ENCODE measurements at places on chromosomes 5 and 9.

GRCh38 chr9:127147251-127147650 is 24.8 kb upstream of the ANGPTL2 start:
- DNase-seq: no peak

DNA sequence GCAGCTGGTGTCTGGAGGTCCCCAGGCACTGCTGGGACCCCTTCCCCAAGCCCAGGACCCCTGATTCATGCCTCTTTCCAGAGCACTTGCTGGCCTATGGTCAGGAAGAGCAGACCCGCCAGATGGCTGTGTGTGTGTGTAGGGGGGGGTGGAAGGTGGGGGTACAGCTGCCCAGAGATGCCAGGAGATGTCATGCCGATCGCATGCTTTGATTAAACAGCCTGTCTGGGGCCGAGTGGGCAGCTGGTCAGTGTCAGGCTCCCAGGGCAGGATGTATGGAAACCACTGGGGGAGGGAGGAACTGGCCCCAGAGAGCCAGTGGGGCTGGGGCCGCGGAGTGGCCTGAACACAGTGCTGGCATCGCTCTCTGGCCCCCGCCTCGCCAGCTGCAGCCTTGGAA is 23.7 kb downstream of the RXRA start:
- DNase-seq: no peak

- DNase-seq: no peak
Observed at GRCh38 chr5:22736443-22737003, 116.6 kb downstream of the CDH12 start.

DNA sequence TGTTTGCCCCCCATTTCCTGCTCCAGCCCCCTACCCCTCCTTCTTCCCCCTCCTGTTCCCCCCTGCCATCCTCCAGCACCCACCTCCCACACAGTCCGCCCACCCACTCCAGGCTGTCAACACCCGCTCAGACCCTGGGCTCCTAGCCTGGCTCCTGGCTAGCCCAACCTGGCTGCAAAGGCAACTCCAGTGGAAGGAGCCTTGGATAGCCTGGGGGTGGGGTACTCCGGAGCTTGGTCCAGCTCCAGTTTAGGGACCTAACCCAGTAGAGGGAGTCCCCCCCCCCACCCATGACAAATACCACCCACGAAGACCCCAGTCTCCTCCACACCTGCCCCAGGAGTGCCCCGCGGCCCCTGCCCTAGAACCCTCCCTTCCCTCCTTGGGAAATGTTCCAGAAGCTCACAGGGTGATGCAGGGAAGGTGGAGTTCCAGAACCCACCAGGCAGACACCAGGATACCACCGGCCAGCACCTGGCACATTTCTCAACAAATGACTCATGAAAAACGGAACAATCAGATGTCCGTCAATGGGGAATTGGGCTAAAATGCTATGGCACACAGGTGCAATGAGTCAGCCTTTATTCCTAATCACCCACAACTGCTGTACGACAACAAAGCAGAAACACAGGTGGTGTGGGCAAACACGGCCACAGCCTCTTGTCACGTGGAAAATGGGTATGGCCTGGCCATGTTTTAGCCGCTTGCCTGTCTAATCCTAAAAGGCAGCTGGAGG is 901 bp upstream of the SLC12A7 start:
- peak; percentile 89 for DNase-seq

GRCh38 chr9:32742296-32742695 is 41.0 kb upstream of the TMEM215 start:
- no peak for DNase-seq

DNA sequence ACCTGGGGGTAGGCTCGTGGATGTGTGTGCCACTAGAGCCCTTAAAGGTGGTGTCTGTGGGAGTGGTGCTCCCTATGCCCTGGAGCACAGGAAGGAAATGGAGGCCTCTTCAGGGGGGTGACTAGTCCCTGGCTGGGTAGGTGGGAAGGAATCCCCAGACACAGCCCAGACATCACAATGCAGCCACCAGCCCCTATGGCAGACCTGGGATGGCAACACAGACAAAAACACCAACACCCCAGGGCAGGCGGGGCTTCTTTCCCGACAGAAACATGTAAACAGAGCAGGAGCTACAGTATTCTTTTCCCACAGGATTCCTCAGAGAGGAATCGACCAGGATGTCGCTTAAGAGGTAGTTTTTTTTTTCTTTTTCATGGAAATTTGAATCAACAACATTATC is 10.4 kb upstream of the NR5A1 start:
- DNase-seq: no peak

DNA sequence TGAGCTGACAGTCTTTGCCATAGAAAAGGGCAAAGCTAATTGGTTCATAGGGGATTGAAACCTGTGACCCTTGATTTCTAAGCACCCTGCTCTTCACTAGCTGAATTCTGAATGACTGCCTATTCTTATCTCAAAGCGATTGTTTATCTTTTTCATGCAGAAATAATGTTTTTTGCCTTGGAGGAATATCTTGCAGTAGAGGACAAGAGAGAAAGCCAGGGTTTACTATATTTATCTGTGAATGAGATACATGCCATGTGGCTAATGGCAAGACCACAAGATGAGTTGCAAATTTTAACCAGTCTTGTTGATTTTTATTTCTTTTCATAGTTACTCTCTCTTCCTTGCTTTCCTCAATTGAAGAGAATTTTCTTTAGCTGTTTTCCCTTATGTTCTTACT is 185.0 kb downstream of the CNTLN start:
- no peak for DNase-seq

GRCh38 chr5:35777358-35778087 is 79.2 kb upstream of the IL7R start:
- DNase-seq: peak; percentile 89

DNA sequence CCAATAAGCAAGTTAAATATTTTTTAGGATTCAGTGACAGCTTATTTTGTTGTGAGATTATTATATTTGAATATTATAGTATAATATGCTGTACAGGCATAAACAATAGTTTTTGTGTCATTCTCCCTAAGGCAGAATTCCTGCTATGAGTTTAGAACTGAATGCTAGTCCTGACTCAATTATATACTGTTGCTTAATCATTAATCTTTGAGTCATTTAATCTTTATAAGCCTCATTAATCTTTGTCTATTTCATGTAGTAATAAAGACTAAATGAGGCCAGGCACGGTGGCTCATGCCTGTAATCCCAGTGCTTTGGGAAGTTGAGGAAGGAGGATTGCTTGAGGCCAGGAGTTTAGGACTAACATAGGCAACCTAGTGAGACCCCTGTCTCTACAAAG is 3.6 kb upstream of the DCP2 start:
- DNase-seq: no peak

- DNase-seq: peak; percentile 48
Observed at GRCh38 chr9:17613758-17614157, 34.9 kb downstream of the SH3GL2 start.

- DNase-seq: no peak
Observed at GRCh38 chr9:23342291-23342690, 483.7 kb downstream of the ELAVL2 start.

GRCh38 chr9:112028242-112029221 is 131.9 kb downstream of the UGCG start:
- DNase-seq: no peak

DNA sequence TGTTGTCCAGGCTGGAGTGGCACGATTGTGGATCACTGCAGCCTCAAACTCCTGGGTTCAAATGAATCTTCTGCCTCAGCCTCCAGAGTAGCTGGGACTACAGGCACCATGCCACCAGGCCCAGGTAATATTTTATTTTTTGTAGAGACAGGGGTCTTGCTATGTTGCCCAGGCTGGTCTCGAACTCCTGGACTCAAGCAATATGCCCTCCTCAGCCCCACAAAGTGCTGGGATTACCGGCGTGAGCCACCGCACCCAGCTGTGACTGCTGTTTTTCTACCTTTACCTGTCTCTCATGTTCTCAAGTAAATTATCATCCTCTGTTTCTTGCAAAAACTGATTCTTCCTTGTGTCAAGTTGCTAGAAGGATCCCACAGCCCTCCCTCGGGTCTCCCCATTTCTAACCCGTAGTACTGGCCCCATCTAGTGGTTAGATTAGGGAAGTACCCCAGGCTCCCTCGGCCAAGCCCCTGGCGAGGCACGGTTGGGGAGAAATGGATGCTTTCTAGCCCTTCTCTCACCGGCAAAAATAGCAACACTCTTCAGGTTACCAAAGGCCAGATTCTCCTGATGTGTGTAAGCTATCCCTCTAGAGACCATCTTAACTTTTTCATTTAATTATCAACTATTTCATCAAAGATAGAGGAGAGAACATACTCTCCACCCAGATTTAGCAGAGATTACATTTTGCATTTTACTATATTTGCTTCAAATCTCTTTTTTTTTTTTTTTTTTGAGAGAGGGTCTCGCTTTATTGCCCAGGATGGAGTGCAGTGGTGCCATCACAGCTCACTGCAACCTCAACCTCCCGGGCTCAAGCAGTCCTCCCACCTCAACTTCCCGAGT is 19.2 kb upstream of the TOR1B start:
- peak; percentile 74 for DNase-seq

GRCh38 chr5:73692166-73692640 is 66.2 kb downstream of the ARHGEF28 start:
- DNase-seq: no peak

GRCh38 chr9:89036891-89037290 is 45.6 kb downstream of the S1PR3 start:
- DNase-seq: no peak

- no peak for DNase-seq
Observed at GRCh38 chr5:121969660-121970295, 8.0 kb downstream of the SRFBP1 start.

- peak; percentile 26 for DNase-seq
Observed at GRCh38 chr5:6875376-6875775, 162.1 kb downstream of the TENT4A start.

GRCh38 chr5:135843571-135844337 is 9.3 kb downstream of the SLC25A48 start:
- peak; percentile 16 for DNase-seq

DNA sequence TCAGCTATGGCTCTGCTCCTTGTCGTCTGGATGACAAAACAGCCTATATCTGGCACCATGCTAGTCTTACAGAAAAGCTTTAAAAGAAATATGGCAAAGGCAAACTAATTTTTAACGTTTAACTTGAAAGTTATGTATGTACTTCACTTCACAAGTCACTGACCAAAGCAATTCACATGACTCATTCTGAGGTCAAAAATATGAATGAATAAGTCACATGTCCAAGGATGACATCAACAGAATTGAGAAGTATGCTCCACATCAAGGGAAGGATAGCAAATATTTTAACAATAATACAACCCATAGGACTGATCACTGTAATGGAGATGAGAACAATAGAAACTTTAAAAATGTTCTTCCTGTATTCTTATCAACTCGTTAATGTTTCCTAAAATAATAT is 1072.6 kb upstream of the NUDT12 start:
- DNase-seq: no peak

- no peak for DNase-seq
Observed at GRCh38 chr5:72515211-72515610, 8.0 kb upstream of the ZNF366 start.

DNA sequence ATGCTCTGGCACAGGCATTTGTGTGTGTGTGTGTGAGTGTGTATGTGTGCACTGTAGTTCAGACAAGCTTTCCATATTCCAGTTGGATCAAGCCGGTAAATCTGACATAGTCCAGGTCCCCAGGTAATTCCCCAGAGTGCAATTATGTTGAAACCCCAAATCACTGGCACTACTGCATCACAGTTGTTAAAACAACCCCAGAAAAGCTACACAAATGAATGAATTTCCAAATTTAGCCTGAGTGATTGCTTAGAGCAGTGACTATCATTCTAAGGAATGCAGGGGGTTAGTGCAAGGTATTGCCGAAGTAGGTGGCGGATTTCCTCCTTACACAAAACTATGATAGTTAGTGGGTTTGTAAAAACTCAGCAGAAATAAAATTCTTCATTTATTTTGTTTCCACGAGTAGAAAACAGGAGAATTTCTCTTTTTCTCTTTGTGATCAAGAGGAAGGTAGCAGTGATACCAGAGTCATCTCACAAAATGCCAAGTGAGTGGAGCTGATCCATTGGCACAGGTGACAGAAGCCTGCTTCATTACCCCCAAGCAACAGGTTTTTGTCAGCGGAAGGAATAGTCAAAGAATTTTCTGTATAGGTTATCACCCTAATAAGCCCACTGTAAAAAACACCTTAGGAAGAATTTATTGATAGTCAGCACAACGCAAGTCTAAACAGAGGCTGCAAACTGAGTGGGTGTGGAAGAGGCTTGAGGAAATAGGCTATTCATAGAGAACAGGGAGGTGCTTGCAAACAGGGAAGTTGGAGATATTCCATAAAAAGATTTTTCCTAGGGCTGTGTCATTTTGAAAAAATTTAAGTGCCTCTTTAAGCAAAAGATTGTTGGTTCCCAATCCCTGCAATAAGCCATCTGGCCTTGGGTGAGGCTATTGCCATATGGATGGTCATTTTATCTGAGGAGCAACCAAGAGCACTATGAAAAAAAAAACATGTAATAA is 385.1 kb downstream of the CHSY3 start:
- DNase-seq: no peak

GRCh38 chr9:34507556-34507955 is 15.2 kb downstream of the ENHO start:
- no peak for DNase-seq

DNA sequence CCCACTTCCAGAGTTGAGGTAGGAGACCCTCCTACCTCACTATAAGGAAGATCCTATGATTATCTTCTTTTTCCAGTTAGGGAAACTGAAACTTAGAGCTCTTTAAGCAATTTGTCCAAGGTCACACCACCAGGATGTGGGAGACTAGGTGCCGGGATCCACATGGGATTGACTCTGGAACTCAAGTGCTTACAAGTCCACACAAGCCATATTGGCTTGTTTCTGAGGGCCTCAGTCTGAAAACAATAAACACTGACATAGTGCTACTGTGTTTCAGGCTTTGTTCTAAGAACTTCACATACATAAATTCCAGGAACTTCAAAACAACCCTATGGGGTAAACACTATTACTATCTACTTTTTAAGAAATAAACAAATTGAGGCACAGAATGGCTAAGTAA is 481.3 kb downstream of the ZSWIM6 start:
- DNase-seq: no peak

- no peak for DNase-seq
Observed at GRCh38 chr9:38675211-38675610, 44.7 kb downstream of the FAM240B start.

DNA sequence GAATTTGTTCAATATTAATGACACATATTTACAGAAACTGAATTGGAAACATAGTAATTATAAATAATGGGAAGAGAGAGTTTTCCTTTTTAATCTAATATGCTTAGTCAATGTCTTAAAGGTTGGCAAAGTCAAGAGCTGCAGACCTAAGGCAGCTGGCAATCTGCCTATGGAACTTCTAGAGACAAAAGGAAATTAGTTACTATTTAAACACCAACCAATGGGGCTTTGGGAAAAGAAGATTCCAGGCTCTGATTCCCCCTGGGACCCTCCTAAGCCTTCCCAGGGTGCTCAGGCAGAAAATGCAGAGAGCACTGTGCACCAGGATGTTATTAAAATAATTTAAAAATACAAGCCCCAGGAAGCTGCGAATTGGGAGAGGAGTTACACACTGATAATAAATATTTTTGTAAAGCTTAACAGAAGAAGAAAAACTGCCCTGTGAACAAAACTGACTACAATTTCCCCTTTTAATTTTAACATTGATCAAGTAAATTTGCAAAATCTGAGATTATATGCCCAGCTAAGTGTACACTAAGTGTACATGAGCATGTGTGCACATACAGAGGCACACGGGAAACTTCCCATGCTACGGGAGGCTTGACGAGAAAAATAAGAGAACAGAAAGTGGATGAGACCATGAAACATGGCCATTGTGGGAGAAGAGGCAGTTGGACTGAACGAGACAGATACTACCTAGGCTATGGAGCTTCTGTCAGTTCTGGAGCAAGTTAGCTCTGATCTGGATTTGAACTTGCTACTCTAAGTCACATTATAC is 77.4 kb upstream of the ADAMTS16 start:
- no peak for DNase-seq
